Kidney capillary endothelial cell (primary cell): ENCODE measurements at places on chromosomes 5 and 9.

- peak; percentile 43 for DNase-seq
These were observed 117.8 kb upstream of the SARDH start for GRCh38 chr9:133855802-133856521.

DNA sequence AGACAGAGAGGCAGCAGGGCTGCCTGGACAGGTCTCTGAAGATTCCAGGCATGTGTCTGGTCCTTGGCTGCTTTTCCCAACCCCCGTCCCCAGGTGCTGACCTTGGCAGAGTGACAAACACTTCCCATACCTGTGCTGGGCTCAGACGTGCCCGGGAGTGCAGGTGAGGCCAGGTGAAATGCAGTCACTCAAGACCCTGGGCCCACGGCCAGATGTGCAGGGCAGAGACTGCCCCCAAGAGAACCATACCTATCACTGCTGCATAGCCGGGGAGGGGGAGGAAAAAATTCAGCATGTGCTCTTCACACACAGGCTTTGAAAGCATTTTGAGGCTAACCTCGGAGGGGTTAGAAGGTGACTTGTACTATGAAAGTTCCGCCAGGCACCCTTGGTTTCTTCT, 22.6 kb downstream of the CCNJL start:
- no peak for DNase-seq

DNA sequence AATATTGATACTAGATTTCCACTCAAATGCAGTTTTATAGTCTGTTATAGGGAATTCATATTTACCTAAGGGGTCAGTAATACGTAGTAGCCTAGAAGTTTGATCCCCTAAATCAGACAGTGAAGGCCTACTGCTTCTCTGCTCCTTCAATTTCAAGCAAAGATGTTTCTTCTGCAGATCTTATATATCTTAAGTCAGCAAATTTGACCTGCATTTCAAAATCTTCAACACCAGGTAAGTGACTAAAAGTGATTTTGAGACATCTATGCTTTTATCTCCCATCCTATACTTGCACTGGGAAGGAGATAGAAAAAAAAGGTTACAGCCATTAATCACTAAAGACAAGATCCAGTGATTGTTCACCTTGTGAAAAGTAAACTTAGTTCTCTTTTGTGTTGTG, 363.9 kb downstream of the PTPRD start:
- DNase-seq: no peak

DNA sequence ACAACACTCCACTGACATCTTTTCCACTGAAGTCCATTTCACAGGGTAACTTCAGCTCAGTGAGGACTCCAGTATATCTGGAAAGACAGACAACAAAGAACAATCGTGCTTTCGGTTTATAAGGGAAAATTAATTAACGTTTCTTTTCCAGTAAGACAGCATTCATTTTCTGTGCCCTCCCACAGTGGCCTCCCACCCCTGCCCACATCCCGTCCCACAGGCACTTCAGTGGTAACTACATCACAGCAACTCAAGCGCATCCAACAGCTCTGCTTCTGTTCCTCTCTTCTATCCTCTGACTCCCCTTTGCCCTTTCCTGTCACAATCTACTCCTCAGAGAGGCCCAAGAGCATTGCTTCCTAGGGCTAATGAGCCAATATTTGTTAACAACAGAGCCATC, 40.3 kb downstream of the GLDC start:
- no peak for DNase-seq

DNA sequence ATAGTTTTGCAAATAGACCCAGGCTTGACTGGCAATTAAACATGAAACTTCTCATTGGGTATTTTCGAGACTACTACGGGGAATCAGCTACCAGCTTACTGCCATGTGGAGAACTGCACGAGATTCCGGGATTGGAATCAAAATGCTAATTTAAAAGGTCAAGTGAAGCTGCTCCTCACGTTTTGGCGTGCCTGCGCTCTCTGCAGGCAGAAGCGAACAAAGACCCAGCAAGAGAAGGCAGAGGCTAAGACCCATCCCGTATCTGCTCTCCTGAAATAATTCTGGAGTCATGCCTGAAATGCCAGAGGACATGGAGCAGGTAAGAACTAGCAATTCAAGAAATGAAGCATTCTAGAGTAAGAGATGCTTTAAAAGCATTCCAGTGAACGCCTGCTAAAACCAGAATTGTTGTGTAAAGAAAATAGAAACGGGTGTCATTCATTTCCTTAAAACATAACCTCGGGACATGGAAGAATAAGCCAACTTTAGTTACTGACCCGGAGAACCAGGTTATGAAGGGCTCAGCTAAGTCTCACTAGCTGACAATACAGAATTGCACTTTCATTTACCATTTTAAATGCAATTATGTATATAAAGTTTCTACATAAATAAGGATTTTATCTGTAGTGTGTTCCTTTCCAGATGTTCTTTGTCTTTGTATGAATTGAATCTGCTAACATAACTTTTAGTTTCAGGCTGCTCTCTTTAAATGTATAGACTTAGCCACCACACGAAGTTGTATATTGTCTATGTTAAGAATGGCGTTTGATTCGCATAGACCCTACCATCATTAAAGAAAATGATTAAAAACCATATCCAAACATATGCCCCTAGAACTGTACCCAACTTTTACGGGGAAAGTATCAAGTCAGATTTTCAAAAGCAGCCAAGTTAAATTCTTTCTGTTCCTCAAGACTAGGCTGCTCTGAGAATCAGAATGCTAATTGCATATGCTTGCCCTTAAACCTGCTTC, 2.0 kb upstream of the MAT2B start:
- peak; percentile 74 for DNase-seq

- DNase-seq: peak; percentile 47
These were observed 6.1 kb upstream of the RNF183 start for GRCh38 chr9:113309204-113309813.

DNA sequence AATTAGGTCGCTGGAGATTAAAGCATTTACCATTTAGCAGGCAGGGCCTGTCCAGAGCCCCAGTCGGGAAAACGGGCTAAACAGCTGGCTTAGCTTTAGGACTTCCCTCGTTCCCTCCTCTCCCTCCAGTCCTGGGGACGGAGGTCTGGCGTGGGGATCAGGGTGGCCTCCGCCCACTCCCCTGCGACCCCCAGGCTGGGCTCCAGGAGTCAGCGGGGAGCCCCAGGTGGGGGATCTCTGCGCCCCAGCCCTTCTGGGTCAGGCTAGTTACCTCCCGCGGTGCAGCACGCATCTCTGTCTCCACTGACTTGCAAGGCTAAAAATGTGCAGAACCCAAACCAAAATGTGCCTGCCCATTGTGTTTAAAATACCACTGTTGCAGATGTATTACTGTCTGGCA, 16.2 kb upstream of the CAMSAP1 start:
- no peak for DNase-seq
